ENCODE measurements at places on chromosomes 7 and 10. TPM values are rescaled to one million over a fixed set of nuclear protein-coding genes. Genes with fewer than 3 reads are reported as not detected.

Gene HOXA2
- total RNA-seq = not detected

Gene STAG3
- 1.2 TPM for total RNA-seq

Gene RADIL
- 3.3 TPM for total RNA-seq

GRCh38 chr10:49299816-49300139, 808 bp downstream of the C10orf71 start:
- no peak for DNase-seq

DNA sequence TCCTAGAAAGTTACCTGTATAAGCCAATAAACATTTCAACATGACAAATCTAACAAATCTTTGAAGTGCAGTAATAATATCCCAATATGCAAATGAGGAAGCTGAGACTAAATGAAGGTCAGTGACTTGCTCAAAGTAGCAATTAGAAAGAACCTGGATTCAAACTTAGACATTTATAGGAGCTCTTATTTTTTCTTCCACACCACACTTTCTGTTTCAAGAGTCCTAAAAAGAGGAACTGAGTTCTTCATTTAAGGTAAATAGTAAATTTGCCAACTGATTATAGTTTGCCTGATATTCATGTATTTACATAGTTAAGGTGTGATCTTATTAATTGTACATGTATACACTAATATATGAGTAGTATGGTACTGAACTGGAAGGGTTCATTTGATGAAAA, 44.0 kb downstream of the KLHDC10 start:
- DNase-seq = no peak

Data from frontal cortex (tissue), 4 donors.